ENCODE measurements at places on chromosomes 1 and 21. TPM values are rescaled to one million over a fixed set of nuclear protein-coding genes. Genes with fewer than 3 reads are reported as not detected.
A peak's percentile ranks its signal among the peaks of the same experiment; 100 is the strongest.

GRCh38 chr21:46555678-46556077 lies 49.2 kb downstream of the S100B start:
- DNase-seq: no peak
- no peak overlapping the region for H3K27ac ChIP-seq
- H3K27me3 ChIP-seq: no peaks in the 10 kb centered on the region
- no peaks in the 10 kb centered on the region for H3K36me3 ChIP-seq
- no peak overlapping the region for H3K4me3 ChIP-seq
- H3K4me1 ChIP-seq: no peaks in the 10 kb centered on the region

GJB3 gene
- not detected for total RNA-seq

GRCh38 chr1:112268408-112268807 lies 127.6 kb upstream of the CTTNBP2NL start:
- no peaks in the 10 kb centered on the region for H3K27me3 ChIP-seq
- no peaks in the 10 kb centered on the region for H3K4me1 ChIP-seq
- no peak overlapping the region for H3K4me3 ChIP-seq

GRCh38 chr1:217495249-217495648 lies 135.6 kb downstream of the GPATCH2 start:
- H3K36me3 ChIP-seq: no peaks in the 10 kb centered on the region
- H3K27me3 ChIP-seq: no peaks in the 10 kb centered on the region
- H3K4me1 ChIP-seq: no peaks in the 10 kb centered on the region
- no peak overlapping the region for H3K4me3 ChIP-seq

- no peaks in the 10 kb centered on the region for H3K4me1 ChIP-seq
- H3K4me3 ChIP-seq: no peak overlapping the region
- no peak for DNase-seq
- no peaks in the 10 kb centered on the region for H3K27me3 ChIP-seq
- H3K27ac ChIP-seq: no peak overlapping the region
- H3K36me3 ChIP-seq: peaks cover 4% of the 10 kb centered on the region
Observed at GRCh38 chr1:153827168-153827964, 52.2 kb downstream of the SLC27A3 start.

DNA sequence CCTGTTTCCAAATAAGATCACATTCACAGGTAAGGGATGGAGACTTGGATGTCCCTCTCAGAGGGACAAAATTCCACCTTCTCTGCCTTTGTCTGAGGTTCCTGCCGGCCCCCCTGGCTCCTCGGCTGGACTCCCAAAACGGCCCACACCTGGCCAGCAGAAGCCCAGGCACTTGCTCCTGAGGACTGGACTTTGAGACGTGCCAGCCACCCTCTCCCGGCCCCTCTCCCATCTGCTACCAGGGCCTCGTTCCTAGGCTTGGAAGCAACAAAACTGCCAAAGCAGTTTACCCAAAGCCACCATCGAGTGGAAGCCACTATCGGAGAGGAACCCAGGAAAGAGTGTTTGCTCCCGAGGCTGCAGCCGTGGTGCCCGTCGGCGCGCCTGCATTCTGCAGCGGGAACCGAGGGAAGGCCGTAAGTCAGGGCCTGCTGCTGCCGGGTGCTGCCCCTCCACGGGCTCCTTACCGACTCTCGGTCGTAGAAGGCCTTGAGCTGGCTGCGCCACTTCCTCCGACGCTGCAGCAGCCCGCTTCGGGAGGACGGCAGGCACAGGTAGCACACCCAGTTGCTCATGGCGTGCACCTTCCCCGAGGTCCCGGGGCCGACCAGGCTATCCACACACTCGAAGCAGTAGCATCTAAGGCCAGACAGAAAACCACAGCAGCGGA lies 3.5 kb downstream of the DNMT3L start:
- DNase-seq: no peak
- no peaks in the 10 kb centered on the region for H3K27me3 ChIP-seq
- peaks cover 3% of the 10 kb centered on the region for H3K4me1 ChIP-seq

GRCh38 chr1:47478090-47478489 lies 40.2 kb downstream of the FOXD2 start:
- H3K27ac ChIP-seq: no peak overlapping the region
- peaks cover 6% of the 10 kb centered on the region for H3K4me1 ChIP-seq
- H3K36me3 ChIP-seq: no peaks in the 10 kb centered on the region
- no peak overlapping the region for H3K4me3 ChIP-seq
- no peak for DNase-seq
- H3K27me3 ChIP-seq: no peaks in the 10 kb centered on the region

DNA sequence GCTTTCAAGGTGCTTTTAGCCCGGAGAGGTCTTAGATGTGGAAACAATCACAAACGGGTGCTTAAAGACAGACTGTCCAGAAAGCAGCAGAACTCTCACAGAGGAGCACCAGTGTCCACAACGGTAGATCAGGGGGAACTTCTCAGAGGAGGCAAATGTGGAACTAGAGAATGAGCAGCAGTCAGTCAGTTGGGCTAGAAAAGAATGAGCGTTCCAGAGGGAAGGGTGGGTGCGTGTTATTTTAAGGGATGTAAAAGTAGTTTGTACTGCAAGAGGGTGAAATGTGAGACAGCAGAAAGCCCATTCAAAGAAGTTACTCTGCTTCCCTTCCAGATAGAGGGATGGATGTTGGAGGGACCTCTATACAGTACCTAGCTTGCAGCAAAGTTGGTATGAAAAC lies 30.9 kb downstream of the RGS5 start:
- H3K36me3 ChIP-seq: no peaks in the 10 kb centered on the region
- H3K27me3 ChIP-seq: no peaks in the 10 kb centered on the region
- H3K4me3 ChIP-seq: no peak overlapping the region
- no peak overlapping the region for H3K27ac ChIP-seq
- DNase-seq: no peak

KIAA1614 gene
- 3.8 TPM for total RNA-seq

- H3K36me3 ChIP-seq: no peaks in the 10 kb centered on the region
- peak overlapping the region; percentile 100 for H3K4me3 ChIP-seq
- peaks cover 24% of the 10 kb centered on the region for H3K27me3 ChIP-seq
- peak overlapping the region; percentile 93 for H3K27ac ChIP-seq
Observed at GRCh38 chr1:52142220-52143183, 613 bp downstream of the ZFYVE9 start.

PYCR2 gene
- total RNA-seq: 54.7 TPM

ACADM gene
- total RNA-seq: 85.1 TPM

DNA sequence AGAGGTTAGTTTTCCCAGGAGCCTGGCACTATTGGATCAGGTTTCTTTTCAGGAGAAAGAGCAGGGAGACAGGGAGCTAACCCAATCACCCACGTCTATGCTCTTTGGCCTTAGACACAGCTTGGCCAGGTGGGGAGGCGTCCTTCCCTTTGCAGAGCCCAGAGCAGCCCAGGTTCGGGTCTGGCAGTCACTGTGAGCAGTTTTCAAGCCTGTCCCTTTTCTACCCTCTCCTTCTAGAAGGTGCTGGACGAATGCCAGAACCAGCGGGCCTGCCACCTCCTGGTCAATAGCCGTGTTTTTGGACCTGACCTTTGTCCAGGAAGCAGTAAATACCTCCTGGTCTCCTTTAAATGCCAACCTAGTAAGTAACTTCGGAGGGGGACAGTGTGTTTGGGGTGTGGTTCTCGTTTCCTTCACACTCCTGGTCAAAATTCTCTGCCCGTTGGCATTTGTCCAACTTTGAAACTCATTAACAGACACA lies 44.9 kb downstream of the EVA1C start:
- H3K27me3 ChIP-seq: no peaks in the 10 kb centered on the region
- H3K27ac ChIP-seq: no peak overlapping the region
- DNase-seq: no peak
- H3K4me3 ChIP-seq: no peak overlapping the region

DNA sequence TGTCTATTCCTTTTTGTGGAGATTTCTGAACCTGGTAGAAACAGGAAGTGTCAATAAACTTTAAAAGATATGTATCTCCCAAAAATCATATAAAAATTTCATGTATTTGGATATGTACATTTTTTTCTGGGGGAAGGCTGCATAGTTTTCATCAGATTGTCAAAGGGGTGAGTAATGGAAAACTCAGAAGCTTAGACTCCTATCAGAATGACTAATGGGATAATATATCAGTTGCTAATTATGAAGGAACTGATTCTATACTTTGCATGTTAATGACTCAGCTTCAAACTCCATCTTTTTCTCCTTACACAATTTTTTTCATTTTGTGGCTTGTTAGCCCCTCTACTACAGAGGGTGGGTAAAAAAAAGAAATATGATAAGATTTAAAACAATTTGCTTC lies 55.9 kb downstream of the GON4L start:
- no peaks in the 10 kb centered on the region for H3K4me1 ChIP-seq
- H3K4me3 ChIP-seq: no peak overlapping the region
- no peaks in the 10 kb centered on the region for H3K36me3 ChIP-seq
- H3K27ac ChIP-seq: no peak overlapping the region

DNA sequence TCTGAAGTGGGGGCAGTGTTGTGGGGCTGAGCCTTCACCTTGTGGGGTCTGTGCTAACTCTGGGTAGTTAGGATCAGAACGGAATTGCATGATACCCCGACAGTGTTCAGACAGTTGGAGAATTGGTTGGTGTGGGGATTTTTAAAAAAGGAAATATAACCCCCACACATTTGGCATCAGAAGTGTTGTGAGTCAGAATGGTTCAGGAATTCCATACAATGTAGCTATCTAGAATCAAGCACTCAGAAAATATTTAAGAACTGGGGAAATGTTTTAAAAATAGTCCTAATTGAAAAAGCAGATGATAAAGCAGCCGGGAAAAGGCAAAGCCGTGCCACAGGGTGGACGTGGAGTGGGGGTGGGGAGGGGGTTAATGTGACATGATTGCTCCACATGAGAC lies 6.5 kb upstream of the S100A7 start:
- no peaks in the 10 kb centered on the region for H3K36me3 ChIP-seq
- H3K27ac ChIP-seq: no peak overlapping the region
- H3K4me3 ChIP-seq: no peak overlapping the region
- no peak for DNase-seq

KRTAP21-2 gene
- not detected for total RNA-seq

DNA sequence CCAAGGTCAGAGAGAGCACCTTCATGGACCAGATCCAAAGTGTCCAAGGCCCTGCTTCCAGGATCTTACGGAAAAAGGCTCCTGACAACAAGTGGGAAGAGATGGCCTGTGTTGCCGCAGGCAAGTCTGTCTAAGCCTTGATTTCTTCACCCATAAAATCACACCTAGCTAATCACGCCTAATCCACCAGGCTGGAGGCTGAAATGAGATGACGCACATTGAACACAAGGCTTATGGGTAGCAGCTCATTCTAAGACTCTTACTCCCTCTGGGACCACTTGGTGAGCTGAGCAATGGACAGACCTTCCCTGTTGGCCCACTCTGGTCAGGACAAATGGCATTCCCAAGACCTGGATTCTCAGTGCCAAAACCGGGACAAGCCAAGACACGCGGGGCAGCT lies 38.2 kb downstream of the GRIK3 start:
- no peaks in the 10 kb centered on the region for H3K36me3 ChIP-seq
- H3K4me1 ChIP-seq: no peaks in the 10 kb centered on the region
- no peaks in the 10 kb centered on the region for H3K27me3 ChIP-seq

LCE3E gene
- total RNA-seq: not detected

VWA5B1 gene
- not detected for total RNA-seq

GRCh38 chr1:59856725-59857338 lies 42.1 kb downstream of the HOOK1 start:
- H3K27ac ChIP-seq: no peak overlapping the region
- no peaks in the 10 kb centered on the region for H3K36me3 ChIP-seq
- no peaks in the 10 kb centered on the region for H3K4me1 ChIP-seq
- H3K4me3 ChIP-seq: no peak overlapping the region
- no peaks in the 10 kb centered on the region for H3K27me3 ChIP-seq
- DNase-seq: no peak

- no peak for DNase-seq
- no peaks in the 10 kb centered on the region for H3K27me3 ChIP-seq
- no peaks in the 10 kb centered on the region for H3K4me1 ChIP-seq
- no peaks in the 10 kb centered on the region for H3K36me3 ChIP-seq
Observed at GRCh38 chr1:175629318-175629694, 114.1 kb downstream of the TNR start.

GBP2 gene
- not detected for total RNA-seq

DNA sequence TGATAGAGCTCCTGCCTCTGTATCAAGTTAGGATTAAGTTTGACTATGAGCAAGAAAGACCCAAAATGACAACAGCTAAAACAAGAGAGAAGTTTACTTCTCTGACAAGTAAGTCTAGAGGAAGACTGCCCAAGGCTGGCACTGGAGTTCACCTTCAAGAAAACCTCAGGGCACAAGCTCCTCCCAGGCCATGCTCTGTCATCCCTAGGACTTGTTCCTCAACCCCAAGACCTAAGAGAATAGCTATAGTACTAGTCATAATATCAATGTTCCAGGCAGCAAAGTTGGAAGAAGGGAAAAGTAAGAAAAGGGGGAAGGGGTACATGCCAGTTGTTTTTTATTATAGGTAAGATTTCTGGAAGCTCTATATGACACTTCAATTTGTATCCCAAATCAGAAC lies 26.4 kb upstream of the DARS2 start:
- no peak for DNase-seq
- H3K27me3 ChIP-seq: no peaks in the 10 kb centered on the region
- H3K36me3 ChIP-seq: peaks cover 9% of the 10 kb centered on the region
- no peak overlapping the region for H3K27ac ChIP-seq
- no peaks in the 10 kb centered on the region for H3K4me1 ChIP-seq
- H3K4me3 ChIP-seq: no peak overlapping the region

DNA sequence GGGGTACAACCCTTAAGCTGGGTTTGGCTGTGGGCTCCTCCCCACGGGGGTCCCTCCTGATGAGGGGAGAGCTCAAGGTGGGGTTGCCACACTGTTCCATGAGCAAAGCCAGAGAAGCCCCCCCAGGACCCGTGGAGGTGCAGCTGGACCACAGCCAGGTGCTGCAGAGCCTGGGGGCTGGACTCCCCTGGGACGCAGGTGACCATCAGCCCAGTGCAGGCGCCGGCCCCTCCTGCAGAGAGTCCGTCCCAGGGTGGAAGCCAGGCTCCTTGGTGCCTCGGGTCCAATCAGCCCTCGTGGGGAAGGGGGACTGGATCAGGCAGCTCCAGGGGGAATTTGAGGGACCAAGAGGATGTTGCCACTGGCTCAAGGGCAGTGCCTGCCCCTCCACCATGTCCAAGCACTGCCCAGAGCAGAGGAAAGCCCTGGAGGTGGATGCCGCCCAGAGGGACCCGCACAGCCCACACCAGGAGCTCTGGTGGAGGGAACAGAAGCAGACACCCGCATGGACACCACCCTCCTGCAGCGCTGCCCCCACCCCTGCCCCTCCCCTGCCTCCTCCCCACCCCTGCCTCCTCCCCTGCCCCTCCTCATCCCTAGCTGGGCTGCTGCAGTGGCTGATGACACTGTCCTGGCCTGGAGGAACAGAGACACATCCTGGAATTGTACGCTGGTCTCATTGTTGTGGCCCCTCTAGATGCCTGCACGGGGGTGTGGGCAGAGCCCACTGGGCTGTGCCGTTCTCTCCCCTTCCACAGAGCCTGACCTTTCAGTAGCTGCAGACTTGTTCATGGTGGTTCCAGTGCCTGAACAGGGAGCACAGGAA lies 30.8 kb upstream of the COL18A1 start:
- no peaks in the 10 kb centered on the region for H3K27me3 ChIP-seq
- H3K4me1 ChIP-seq: peaks cover 13% of the 10 kb centered on the region
- H3K36me3 ChIP-seq: no peaks in the 10 kb centered on the region
- H3K4me3 ChIP-seq: no peak overlapping the region
- no peak for DNase-seq

GRCh38 chr21:40847951-40848350 lies 993 bp upstream of the DSCAM start:
- peaks cover 54% of the 10 kb centered on the region for H3K27me3 ChIP-seq
- no peak overlapping the region for H3K27ac ChIP-seq
- H3K36me3 ChIP-seq: no peaks in the 10 kb centered on the region
- DNase-seq: peak; percentile 31
- H3K4me1 ChIP-seq: peaks cover 5% of the 10 kb centered on the region
- no peak overlapping the region for H3K4me3 ChIP-seq

- no peaks in the 10 kb centered on the region for H3K36me3 ChIP-seq
- H3K4me3 ChIP-seq: no peak overlapping the region
- H3K27ac ChIP-seq: no peak overlapping the region
- peak; percentile 15 for DNase-seq
- H3K27me3 ChIP-seq: no peaks in the 10 kb centered on the region
- peaks cover 6% of the 10 kb centered on the region for H3K4me1 ChIP-seq
Observed at GRCh38 chr1:15830258-15830657, 17.2 kb upstream of the SPEN start.
